CD8-positive, alpha-beta T cell (primary cell): ENCODE measurements at places on chromosomes 12 and 14.

GRCh38 chr12:4084573-4084972 is 189.0 kb upstream of the CCND2 start:
- DNase-seq = no peak

GRCh38 chr14:75283833-75284563 is 5.4 kb downstream of the FOS start:
- DNase-seq = peak; percentile 66

DNA sequence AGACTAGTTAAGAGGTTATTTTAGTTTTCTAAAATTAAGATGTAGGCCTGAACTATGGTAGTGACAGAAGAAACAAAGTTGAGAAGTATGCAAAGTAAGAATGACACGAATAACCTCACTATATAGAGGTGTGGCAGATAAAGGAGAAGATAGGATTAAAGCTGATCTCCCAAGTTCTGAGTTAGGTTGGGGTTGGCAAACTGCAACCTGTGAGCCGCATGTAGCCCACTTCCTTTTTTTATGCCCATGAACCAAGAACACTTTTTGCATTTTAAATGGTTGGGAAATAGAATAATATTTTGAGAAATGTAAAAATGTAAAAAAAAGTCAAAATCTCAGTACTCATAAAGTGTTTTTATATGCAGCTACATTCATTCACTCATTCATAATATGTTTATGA is 34.3 kb downstream of the KTN1 start:
- no peak for DNase-seq

DNA sequence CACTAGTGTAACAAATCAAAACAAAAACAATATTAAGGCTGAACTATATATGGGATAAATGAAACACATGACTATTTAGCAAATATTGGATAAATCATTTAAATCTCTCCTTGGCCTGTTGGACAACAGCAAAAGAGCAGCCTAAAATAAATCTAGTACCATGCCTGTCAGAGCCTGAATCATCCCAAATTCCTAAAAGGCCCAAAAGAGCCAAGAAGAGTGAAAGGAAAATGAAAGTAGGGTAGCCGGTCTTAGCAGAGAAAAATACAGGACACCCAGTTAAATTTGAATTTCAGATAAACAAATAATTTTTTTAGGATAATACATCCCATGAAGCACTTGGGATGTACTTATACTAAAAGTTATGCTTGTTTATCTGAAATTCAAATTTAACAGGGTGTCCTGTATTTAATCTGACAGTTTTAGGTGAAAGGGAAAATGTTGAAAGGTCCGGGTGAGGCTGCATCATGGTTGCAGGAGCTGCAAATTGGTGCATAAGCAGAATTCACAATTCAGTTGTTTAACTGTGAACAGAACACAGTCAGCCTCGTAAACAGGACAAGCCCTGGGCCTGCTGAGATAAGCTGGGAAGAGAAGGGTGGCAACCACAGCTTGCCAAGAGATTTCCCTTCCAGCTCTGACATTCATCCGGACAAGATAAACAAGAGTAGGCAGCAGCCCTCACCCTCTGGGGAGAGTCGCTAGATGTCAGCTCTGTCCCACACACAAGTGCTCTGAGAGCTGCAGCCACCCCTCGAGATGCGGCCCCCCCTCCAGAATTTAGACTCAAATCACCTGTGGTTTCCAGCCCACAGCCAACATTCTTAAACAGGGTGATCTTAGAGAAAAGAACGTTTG is 30.3 kb downstream of the DMAC2L start:
- DNase-seq = peak; percentile 45

- peak; percentile 69 for DNase-seq
Observed at GRCh38 chr12:49671031-49671765, 36.0 kb downstream of the FMNL3 start.

DNA sequence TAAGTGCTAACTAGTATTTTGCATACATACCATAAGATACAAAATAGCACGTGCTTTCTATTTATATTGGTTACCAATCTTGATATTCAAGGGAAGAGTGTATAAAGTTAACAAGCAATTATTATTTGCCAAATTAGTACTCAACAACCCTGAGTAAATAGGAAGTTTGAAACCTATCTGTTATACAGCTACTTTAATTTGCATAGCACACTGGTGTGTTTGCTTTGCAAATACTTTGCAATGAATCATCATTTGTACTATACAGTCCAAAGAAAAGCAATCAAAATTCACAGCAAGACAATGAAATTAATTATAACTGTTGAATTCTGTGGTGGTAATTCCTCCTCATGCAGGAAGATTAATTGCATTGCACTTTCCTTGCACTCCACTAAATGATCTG is 469.1 kb downstream of the PRKD1 start:
- no peak for DNase-seq

DNA sequence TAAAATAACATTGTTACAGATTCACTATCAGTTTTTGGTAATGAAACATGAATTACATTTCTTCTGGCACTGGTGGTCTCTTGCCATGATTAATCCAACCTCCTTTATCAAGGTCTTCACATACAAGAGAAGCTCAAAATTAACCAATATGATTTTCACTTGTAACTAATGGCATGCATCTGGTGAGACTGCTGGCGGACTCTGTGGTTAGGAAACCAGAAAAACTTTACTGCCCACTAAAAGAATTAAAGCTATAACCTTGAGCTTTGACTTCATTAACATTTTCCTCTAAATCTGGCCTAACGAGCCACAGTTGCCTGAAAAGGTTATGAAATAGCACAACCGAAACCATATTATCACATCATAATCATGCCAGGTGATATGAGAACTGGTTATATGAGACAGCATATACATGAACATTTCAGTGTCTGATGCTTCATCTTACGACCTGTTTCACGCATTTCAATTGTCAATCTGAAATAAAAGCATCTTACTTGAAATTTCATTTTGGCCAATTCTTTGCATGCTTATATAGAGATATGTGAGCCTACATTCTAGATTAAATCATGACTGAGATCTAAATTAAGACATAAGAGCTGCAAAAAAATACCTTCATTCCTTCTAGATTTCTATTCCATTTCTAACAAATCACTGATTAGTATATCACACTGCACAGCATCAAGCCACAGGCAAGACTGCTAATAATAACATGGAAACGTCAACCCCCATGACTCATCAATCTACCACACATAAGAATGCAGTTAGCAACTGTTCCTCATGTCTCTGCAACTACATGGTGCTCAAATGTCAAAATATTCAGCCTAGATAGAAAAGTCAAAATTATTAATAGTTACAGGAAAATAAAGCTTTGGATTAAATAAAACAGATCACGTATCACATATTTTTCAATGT is 89.3 kb downstream of the OSBPL8 start:
- no peak for DNase-seq

GRCh38 chr12:12379831-12380730 is 23.2 kb downstream of the BORCS5 start:
- peak; percentile 69 for DNase-seq

DNA sequence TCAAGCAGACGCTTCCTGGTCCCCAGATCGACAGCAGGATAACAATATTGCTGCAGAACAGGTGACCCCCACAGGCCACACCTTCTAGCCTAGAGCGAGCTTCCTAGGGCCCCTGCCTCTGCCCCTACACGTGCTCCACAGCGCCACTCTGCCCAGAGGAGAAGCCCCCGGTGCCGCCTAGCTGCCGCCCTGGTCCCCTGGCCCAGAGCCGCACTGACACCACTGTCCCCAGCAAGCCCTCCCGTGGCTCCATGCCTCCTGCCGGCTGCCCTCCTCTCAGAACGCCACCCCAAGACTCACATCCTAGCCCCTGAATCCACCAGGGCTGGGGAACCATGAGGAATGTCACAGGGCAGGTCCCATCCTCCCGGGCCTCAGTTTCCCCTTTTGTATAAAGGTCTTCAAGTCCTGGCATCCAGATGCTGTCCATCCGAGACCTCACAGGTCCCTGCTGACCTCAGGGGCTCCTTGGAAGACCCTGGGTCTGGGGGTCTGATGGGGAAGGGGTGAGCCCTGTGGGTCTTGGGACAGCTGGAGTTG is 31.0 kb downstream of the JAG2 start:
- DNase-seq = no peak

DNA sequence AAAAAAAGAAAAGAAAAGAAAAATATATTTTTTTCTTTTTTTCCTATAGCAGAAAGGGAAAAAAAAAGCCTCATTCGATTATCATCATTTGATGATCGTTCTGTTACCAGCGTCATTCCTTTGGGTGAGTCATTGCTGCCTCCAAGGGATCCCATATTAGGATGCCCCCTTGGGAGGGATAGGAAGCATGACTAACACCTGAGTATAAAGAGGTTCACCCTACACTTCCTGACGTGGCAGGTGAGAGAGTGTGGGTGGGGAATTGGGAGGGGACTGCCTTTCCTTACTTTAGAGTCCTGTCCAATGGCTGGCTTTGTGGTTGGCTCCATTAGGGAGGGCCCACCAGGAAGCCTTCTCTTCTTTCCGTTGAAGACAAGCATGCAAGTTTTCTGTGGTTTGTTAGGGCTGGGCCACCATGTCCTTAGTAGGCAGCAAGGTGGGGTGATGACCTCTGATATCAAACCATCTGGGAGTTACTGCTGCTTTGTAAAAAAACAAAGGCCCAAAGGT is 56.1 kb upstream of the FUT8 start:
- peak; percentile 20 for DNase-seq

DNA sequence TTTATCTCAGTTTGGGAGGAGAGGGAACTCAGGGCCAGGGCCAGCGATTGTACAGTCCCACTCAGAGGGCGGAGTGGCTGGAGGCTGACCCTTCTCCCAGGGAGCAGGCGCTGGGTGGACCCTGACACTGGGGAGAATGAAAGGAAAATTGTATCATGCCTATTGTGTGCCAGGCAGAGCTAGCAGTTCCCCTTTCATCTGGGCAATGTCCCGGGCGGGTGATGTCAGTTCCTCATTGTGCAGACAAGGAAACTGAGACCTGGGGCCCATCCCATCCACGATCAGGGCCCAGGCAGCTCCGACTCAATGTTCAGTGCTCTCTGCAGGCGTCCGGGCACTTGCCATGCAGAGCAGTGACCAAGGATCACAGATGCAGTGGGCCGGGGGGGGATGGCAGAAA is 101.9 kb upstream of the RTL1 start:
- DNase-seq = no peak

DNA sequence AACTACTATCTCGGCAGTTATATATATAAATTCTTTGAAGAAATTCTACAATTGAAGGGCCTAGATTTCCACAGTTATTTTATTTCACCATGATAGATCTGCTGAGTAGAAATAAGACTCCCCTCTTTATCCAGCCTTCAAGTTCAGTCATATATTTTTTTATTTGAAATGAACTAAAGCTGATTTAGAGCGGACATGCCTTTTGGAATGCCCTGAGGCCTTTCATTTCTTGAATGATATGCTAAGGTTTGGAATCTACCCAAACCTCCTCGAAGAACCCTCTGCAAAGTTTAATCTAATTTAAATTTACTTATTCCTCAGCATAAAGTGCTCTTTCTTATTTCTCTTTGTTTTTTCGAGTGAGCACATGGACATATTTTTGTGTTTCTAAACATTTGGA is 15.1 kb downstream of the SIX1 start:
- DNase-seq = no peak
